Cardiac muscle cell (in vitro differentiated cells and primary cell): ENCODE measurements at places on chromosomes 16 and 17. TPM values are rescaled to one million over a fixed set of nuclear protein-coding genes. Genes with fewer than 3 reads are reported as not detected.
A peak's percentile ranks its signal among the peaks of the same experiment; 100 is the strongest.

GRCh38 chr17:44794851-44795413 is 35.2 kb downstream of the GJC1 start:
- H3K4me3 ChIP-seq, result no peak overlapping the region
- peak; percentile 64 for DNase-seq
- peaks cover 27% of the 10 kb centered on the region for H3K4me1 ChIP-seq
- no peaks in the 10 kb centered on the region for H3K36me3 ChIP-seq
- H3K27me3 ChIP-seq, result no peaks in the 10 kb centered on the region

GRCh38 chr16:57994778-57995177 is 5.7 kb downstream of the ZNF319 start:
- no peaks in the 10 kb centered on the region for H3K27me3 ChIP-seq
- DNase-seq, result peak; percentile 54
- peaks cover 11% of the 10 kb centered on the region for H3K4me1 ChIP-seq
- H3K27ac ChIP-seq, result no peak overlapping the region
- H3K36me3 ChIP-seq, result peaks cover 8% of the 10 kb centered on the region

DNA sequence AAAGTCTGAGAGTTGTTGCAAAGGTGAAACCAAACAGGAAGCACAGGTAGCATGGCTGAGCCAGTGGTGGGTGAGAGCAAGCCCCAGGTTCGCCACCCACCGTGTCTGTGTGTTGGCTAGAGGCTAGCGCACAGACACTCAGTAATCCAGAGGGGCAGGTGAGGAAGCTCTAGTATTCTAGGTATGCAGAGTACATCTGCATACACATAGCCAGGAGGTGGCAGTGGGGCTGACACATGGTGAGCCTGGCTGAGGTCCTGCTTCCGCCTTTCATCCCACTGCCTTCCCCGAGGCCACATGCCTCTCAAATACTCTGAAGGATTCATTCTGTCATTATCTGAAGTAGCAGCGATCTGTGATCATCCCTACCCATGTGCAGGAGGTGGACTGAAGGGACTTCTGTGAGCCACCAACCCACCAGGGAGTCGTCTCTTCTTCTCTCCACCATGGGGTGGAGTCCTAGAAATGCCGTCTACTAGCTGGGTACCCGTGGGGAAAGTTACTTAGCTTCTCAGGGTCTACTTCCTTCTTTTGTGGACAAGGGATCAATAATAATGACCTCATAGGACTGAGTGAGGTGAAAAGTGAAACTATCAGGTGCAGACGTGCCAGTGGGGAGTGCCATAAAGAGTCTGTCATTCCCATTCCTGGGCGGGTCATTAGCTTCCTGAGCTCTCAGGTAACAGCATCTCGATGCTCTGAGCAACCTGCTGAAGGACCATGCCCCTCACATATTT is 36.0 kb upstream of the ICAM2 start:
- no peak overlapping the region for H3K27ac ChIP-seq
- H3K4me3 ChIP-seq, result no peak overlapping the region
- no peaks in the 10 kb centered on the region for H3K27me3 ChIP-seq
- H3K36me3 ChIP-seq, result no peaks in the 10 kb centered on the region
- H3K4me1 ChIP-seq, result no peaks in the 10 kb centered on the region

The SPECC1 gene
- polyA plus RNA-seq, result 12.4 and 13.6 TPM in 2 replicates

The KRTAP4-6 gene
- not detected in 2 replicates for polyA plus RNA-seq

The RUNDC3A gene
- polyA plus RNA-seq, result 0.99 and 1.9 TPM in 2 replicates

DNA sequence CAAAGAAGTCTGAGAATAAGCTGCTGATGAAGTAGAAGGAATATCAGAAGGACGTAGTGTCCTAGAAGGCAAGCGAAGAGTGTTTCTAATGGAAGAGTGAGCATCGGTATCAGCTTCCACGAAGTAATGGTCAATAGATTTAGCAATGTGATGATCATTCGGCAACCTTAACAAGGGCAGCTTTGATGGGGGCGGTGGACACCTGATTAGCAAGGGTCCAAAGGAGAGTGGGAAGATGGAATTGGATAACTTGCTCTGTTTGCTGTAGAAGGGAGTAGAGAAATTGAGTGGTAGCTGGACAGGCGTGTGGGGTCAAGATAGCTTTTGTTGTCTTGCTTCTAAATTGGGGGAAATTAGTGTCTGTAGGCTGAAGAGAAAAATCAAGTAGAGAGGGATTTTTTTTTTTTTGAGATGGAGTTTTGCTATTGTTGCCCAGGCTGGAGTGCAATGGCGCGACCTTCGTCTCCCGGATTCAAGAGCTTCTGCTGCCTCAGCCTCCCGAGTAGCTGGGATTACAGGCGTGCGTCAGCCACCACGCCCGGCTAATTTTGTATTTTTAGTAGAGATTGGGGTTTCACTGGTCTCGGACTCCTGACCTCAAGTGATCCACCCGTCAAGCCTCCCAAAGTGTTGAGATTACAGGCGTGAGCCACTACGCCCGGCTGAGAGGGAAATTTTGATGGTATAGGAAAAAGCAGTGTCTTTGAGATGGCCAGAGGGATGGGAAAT is 13.9 kb upstream of the HES7 start:
- H3K4me3 ChIP-seq, result peak overlapping the region; percentile 40
- peaks cover 5% of the 10 kb centered on the region for H3K4me1 ChIP-seq
- H3K36me3 ChIP-seq, result peaks cover 14% of the 10 kb centered on the region
- no peaks in the 10 kb centered on the region for H3K27me3 ChIP-seq
- no peak overlapping the region for H3K27ac ChIP-seq
- no peak for DNase-seq
